ENCODE measurements at places on chromosomes 16 and 17.

DNA sequence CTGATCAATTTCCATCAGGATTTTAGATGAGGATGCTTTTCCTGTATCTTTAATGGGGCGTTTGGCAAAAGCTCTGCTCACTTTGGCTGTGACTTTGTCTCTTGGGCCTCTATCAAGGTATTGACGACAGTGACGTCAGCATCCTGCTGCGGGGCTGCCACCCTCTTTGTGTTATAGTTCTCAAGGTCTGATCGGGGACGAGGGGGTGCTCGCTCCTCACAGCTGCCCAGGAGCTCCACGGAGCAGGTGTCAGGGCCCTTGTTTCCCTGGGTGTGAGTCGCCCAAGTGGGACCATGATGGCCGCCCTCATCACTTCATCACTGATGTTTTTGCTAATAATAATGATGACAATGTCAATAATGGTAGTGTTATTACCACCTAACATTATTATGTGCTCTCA, 65.4 kb downstream of the CMIP start:
- no peak for DNase-seq

- DNase-seq: no peak
These were observed 46.1 kb downstream of the ZNRF1 start for GRCh38 chr16:75044800-75045361.

DNA sequence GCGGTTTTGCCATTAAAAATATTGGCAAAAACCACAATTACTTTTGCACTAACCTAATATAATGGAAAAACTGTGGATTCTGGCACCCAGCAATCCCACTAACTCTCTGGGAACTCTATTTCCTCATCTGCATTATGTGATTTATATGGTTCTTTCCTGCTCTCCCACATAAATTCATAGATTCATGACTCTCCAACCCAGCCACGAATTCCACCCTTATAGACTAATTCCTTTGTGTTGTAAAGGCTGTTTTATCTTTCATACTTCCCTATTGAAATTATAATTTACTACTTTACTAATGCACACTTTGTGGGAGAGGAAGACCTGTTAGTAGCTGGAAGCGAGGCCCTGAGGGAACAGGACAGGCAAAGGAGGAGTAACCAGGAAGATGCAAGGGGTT, 88.4 kb upstream of the GNAO1 start:
- DNase-seq: no peak

DNA sequence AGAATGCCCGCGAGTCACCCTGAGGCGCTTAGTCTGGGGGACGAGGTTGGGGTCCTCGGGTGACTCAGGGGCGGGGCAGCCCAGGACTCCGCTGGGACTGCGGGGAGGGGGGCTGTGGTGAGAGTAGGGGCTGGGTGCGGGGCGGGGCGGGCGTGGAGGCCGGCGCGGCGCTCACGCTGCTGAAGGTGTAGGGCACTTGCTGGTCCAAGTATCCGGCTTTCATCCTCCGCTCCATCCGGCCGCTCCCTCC, 832 bp downstream of the ETV4 start:
- peak; percentile 8 for DNase-seq

DNA sequence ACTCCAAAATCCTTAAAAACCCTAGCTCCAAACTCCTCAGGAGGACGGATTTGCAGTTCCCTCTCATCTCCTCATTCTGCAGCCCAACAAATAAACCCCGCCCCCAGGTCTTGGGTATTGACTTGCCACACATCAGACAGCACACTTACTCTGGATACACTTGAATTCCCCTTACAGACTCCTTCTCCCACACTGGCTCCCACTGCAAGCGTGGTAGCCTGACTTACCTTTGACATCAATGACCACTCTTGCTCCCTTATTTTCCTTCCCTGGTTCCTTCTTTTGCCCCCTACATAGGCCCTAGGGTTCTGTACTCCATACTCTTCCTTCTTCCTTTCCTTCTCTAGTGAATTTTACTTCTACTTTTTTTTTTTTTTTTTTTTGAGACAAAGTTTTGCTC, 7.5 kb downstream of the RFFL start:
- no peak for DNase-seq

GRCh38 chr17:65977041-65977440, 214.9 kb downstream of the CEP112 start:
- peak; percentile 72 for DNase-seq

DNA sequence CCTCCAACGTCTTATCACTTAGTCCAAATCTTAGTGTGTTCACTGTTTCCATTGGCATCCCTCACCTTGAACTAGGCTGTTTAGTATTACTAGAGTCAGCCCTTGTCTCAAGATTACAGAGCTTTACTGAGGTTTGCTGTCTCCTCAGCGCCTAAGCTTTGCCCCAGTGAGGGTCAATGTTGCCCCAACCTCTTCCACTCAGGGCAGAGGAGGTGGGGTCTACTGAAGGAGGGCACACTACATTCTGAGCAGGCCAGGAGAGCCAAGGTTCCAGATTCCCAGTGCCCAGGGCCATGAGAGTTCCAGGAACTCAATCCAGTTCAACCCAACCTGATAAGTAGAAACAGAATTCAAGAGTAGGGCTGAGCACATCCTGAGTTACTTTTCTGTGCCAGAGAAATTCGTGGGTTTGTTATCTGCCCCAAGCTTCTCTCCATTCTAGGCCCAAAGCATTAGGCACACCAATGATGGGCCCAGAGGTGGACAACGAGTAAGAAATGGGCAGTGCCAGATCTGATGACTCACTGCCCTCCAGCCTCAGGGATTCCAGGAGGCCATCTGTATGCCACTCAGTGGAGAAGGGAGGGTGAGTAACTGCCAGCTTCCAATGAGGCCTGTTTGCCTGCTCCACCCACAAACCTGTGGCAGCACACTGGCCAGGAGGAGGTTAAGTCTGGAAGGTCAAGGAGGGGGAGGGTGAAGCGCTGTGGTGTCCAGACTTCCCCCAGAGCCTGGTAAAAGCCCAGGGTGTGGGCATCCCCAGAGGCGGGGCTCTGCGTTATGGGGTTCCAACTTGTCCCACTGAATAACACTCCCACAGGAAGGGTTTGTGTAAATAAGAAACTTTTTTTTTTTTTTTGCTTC, 8.2 kb downstream of the TUBG2 start:
- no peak for DNase-seq

- no peak for DNase-seq
These were observed 148.5 kb upstream of the GSE1 start for GRCh38 chr16:85464383-85465305.

DNA sequence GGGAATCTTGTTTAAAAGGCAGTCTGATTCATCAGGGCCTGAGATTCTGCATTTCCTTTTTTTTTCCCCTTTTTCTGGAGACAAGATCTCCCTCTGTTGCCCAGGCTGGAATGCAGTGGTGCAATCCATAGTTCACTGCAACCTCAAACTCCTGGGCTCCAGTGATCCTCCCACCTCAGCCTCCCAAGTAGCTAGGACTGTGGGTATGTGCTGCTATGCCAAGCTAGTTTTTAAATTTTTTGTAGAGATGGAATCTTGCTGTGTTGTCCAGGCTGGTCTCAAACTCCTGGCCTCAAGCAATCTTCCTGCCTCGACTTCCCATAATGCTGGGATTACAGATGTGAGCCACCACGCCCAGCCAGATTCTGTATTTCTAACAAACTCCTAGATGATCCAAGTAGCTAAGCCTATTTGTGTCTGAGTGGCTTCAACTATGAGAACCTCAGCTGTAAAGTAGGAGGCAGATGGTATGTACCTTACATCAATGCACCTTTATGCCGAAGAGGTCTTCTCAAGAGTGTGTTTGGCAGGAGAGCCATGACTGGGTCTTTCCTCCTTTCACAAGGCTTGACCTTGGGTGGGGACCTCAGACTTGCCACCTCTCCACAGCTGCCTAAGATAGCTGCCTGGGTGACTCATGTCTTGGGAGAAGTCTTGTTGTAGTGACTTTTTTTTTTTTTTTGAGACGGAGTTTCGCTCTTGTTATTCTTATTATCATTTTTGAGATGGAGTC, 10.9 kb downstream of the LDAF1 start:
- peak; percentile 37 for DNase-seq

GRCh38 chr16:85220964-85221731, 108.9 kb upstream of the CIBAR2 start:
- peak; percentile 24 for DNase-seq

- DNase-seq: peak; percentile 87
These were observed 395.0 kb upstream of the SOX9 start for GRCh38 chr17:71725811-71726210.

GRCh38 chr17:83054518-83055125, 24.8 kb upstream of the METRNL start:
- DNase-seq: no peak

GRCh38 chr17:31631766-31632165, 227.3 kb downstream of the COPRS start:
- no peak for DNase-seq

- DNase-seq: no peak
These were observed 64.1 kb upstream of the LGALS9 start for GRCh38 chr17:27566671-27567562.

GRCh38 chr17:36576793-36577192, 14.9 kb upstream of the DHRS11 start:
- no peak for DNase-seq

DNA sequence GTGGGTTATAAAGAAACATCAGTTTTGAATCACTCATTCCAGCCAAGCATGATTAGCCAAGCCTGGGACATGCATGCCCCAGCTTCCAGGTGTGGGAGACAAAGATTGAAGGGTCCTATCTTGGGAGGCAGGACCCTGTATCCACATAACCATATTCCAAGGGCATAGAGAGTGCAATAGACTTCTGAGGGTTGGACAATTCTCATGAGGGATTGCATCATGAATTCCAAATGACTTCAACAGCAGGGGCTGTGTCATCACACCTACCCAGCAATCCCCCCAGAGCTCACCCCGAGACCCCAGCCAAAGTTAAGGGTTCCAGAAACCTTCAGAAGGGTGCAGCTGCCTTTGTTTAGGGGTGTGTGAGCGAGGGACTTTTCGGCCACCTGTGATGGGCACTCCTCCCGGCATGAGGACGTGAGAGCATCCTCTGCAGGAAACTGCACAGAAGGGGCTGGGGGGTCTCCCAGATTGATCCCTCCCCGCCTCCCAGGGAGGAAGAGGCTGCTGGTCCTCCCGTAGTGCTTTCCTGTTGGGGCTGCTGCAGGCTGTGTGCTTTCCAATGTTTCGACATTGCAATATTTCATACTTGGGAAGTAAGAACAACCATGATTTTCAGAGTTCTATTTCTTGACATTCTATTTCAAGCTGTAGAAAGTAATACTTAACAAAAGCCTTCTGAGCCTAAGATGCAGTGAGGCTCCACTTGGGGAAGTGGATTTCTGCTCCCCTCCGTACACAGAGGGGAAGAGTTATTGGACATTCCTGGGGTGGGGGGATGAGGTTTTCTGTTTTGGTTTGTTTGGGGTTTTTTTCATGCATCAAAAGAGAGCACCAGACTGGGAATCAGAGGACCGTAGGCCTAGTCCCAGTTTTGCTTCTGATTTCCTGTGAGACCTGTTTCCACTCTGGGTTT, 13.3 kb upstream of the PITPNM3 start:
- DNase-seq: no peak

DNA sequence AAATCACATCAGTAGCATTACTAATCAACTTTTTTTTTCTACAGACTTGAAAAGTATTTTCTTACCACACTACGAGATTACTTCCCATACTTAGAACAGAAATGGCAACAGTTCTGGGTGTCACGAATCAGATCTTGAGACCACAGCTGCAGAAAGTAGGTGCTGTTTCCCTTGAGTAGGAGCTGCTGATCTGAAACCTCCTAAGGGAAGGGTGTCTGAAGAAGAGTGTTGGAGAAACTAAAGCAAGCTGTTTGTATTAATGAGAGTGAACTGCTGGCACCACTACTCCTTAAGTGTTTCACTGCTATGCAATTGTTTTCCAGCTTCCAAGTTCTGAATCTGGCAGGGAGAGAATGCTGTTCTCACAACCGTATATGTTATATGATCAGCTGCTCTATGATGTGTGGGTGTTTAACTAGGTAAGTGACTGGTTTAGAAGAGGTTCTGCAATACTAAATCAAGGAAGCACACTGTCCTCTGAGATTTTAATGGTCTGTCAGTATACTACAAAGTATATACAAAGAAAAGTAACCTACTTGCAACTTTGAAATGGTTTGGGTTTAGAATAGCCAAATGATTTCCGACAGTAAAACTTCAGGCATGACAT, 3.3 kb downstream of the ZNF652 start:
- no peak for DNase-seq

DNA sequence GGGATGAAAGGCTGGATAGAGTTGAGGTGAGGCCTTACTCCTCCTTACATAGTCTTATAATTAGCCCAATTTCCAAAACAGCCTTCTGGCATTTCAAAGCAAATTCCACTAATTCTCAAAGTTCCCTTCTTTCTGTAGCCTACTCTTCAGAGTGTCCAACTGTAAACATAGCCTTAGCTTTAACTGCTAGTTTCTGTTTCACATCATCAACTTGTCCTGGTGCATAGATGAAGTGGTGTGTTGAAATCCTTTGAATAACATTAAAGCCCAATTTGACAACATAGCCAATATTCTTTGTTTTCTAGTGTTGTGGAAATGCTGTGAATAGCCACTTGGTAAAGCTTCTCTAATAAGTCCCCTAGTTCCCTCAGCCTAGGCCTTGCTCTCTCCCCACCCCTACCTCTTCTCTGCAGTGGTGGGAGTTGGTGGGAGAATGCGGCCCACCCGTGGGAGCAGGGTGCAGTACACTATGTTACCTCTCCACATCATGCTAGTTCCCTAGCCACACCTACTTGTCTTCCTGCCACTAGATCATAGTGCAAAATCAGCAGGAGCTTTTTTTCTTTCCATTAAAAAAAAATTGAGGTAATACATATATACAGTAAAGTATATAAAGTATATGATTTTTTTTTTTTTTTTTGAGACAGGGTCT, 127.0 kb upstream of the HAS3 start:
- DNase-seq: no peak

- no peak for DNase-seq
These were observed 23.0 kb downstream of the SPPL2C start for GRCh38 chr17:45867702-45868101.

DNA sequence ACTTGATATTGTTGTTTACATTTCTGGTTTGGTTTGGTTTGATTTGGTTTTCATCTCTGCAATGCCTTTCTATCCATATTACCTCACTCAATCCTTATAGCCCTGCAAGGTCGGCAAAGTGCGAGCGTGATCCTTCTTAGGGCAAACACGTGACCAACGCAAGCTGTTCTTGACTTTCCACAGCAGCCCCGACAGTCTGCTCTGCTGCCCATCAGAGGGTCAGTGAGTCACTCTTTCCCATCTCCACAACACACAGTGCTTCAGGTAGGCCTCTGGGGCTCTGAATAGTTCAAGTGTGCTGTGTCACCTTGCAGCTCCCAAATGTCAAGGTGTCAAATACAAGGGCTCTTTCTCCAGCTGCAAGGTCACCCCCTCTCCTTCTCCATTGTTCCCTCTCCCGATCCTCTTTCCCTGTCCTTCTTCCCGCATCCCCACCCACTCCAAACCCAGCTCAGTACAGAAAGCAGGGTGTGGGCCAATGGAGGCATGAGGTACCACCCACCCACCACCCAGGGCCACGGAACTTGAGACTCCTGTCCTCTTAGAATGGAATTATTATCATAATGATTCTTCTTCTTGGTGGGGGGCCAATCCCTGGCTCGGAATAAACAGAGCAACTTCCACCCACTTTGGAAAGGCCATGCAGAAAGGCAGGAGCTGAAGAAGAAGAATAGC, 139.7 kb downstream of the SLC39A11 start:
- no peak for DNase-seq

GRCh38 chr16:31141489-31142108, 6.1 kb upstream of the PRSS8 start:
- no peak for DNase-seq

GRCh38 chr16:84052071-84052622, 9.6 kb upstream of the SLC38A8 start:
- no peak for DNase-seq
